Stimulated activated CD4-positive, alpha-beta T cell treated with anti-CD3 and anti-CD28 coated beads, Interleukin-15, amount 100 ng/mL, for 1 hour (primary cell): ENCODE measurements at places on chromosomes 13 and 19.

GRCh38 chr13:27965343-27965739 lies 3.8 kb downstream of the CDX2 start:
- no peak for DNase-seq

- no peak for DNase-seq
Observed at GRCh38 chr19:28472843-28473242, 740.1 kb downstream of the UQCRFS1 start.

- no peak for DNase-seq
Observed at GRCh38 chr13:93797463-93797862, 570.9 kb downstream of the GPC6 start.

DNA sequence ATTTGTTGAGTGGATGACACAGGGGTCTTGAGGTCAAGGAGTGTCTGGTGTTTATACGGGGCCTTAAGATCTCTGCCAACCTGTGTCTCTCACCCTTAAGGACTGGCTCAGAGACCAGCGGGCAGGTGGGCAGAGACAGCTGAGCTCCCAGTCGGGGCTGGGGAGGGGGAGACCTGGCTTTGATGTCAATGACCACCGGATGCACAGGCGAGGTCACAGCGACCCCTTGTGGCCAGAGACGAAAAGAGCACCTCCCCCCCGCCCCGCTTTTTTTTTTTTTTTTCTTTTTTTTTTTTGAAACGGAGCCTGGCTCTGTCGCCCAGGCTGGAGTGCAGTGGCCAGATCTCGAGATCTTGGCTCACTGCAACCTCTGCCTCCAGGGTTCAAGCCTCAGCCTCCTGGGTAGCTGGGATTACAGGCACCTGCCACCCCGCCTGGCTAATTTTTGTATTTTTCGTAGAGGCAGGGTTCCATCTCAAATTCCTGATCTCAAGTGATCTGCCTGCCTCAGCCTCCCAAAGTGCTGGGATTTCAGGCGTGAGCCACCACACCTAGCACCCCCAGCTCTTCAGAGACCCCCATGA lies 12.1 kb upstream of the KLK14 start:
- peak; percentile 18 for DNase-seq

- DNase-seq: no peak
Observed at GRCh38 chr19:23969630-23970029, 54.9 kb downstream of the ZNF726 start.

GRCh38 chr19:55485439-55486011 lies 537 bp downstream of the NAT14 start:
- no peak for DNase-seq

DNA sequence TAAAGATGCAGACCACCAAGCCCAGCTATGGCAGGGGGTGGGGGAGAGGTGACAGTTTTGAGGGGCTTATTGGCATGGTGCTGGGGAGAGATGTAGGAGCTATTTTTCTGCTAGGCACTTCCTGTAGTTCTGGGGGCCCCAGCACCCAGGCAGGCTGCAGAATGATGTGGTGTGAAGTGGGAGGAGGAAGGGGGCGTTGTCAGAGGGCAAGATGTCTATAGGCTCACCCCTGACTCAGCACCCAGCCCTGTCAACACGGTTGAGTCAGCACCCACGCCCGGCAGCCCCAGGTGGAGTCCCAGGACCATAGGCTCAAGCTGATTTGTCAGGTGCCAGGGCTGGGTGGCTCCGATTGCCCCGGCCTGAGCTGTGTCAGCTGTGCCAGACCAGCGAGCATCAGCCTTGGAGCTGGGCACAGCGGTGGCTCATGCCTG lies 5.8 kb downstream of the KLF2 start:
- DNase-seq: peak; percentile 84

DNA sequence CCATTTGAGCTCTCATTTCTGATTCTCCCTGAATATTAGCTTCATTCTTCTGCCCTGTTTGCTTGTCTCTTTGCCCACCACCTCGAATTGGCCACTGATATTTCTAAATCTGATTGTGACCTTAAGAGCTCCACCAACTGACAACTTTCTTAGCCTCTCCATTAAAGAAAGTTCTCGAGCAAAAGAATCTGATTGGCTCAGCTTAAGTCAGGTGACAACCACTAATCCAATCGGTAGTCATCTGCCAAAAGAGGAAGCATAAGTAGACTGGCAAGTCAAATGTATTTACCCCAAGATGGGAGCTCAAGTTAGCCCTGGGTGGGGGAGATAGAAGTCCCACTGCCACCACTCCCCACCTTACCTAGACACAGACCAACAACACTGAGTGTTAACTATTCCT lies 41.5 kb downstream of the NOTCH3 start:
- DNase-seq: no peak

GRCh38 chr13:61084988-61085387 lies 330.7 kb downstream of the PCDH20 start:
- DNase-seq: no peak

DNA sequence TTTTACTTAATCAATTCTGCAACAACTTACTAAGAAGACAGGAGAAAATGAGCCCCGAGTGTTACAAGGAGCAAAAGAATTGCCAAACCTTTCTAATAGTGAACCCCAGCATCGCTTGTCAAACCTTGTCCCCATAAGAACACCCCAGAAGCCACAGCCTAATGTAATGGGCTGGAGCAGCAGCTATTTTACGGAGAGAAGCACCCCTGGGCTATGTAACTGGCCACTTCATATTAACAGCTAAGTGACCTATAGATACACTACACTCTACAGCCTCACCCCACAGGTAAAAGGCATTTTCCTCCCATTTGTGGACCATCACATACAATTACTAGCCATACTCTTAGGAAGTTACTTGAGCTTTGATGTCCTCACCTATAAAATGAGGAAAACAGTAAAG lies 27.3 kb upstream of the CPB2 start:
- no peak for DNase-seq

DNA sequence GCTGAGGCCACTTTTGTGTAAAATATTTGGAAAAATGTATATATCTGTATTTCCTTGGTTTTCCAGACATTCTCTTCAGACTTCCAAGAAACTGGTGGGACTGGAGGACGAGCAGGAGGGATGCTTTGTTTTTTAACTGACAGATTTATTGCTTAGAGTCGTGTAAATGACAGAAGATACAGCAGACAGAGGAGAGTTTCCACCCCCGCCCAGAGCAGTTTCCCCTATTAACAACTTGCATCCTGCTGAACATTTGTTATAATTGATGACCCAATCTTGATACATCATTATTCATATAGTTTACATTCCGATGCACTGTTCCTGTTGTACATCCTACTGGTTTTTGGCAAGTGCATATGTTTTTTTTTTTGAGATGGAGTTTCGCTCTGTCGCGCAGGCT lies 7.1 kb upstream of the DOCK6 start:
- DNase-seq: no peak

DNA sequence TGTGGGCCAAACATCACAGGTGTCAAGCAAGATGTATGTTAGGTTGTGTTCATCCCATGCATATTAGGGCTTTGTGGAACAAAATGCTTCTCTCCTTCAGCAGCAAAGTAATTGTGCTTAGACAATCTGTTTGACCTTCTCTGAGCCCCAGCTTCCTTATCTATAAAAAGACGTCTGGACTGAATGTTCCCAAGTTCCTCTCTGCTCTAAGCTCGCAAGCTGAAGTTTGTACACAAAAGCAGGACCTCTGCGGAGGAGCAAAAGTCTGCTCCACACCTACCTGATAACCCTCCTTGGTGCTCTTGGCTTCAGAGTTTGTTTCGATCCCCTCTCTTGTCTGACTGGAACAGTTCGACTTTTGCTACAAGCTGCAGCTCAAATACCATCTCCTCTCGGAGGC lies 95.7 kb upstream of the UBL3 start:
- DNase-seq: no peak

DNA sequence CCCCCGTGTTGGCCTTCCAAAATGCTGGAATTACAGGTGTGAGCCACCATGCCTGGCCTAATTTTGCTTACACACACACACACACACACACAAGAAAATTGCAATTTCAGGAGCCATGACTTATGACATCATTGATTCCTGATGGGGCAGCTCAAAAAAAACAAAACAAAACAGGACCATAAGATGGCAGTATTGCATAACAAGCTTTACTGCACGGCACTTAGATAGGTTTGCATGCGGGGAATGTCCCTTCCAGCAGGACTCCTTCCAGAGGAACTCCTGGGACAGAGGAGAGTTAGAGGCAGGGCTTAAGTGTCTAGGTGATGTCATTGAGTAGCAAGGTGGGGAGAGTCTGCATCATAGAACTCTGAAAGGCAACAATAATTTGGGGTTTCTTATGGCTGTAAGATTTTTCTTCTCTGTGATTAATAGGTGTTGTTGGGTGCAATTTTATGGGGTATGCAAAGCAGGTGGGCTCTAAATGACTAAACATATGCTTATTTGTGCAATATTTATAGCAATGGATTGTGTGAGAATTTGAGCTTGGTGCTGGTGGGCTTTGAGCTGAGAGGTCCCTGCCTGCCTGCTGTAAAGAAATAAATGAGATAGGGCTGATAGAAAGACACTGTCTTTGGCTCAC lies 9.0 kb upstream of the ACSBG2 start:
- DNase-seq: no peak

DNA sequence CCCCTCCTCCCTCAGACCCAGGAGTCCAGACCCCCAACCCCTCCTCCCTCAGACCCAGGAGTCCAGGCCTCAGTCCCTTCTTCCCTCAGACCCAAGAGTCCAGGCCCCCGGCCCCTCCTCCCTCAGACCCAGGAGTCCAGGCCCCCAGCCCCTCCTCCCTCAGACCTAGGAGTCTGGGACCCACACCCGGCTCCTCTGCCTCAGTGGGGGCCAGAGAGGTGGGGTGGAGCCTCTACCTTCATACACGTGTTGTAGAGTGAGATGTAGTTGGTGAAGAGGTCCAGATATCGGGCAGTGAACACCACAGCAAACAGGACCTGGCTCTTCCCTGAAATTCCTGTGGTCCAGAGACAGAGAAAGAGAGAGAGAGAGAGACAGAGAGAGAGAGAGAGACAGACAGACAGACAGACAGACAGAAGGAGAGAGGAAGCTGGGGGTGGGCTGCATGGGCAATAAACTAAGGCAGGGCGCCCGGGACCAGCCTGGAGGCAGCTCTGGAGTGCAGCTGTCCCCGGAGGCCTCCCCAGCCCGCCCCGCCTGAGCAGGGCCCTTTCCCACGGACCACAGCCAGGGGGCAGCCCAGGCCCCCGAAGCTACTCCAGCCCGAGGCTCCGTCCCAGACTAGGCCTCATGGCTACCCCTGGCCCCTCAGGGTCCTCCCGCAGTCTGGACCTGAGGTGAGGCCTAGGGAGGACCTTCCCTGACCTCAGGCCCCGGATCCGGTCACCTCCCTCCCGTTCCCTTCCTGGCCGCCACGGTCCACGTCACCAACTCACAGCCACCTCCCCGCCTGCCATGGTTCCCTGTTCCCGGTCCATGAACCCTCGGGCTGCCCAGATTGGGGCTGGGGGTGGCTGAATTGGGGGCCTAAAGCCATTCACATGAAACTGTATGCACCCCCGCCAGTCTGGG lies 907 bp downstream of the KDELR1 start:
- DNase-seq: peak; percentile 38

DNA sequence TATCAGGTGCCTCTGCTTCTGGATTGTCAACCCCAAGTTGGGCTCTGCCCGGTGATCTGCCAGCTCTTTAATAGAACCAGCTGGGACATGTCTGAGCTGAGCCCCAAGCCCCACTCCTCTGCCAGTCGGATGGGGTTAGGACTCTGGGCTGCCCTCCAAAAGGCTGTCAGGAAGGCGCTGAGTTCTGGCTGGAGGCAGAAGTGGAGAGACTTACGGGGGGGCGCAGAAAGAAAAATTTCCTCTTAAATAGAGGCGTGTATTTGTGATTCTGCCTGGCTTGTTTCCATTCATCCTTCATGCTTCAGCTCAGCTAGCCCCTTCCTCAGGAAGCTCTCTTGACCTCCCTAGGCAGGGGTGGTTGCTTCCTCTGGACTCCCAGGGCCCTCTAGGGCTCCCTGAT lies 985 bp upstream of the KCNK6 start:
- DNase-seq: no peak

DNA sequence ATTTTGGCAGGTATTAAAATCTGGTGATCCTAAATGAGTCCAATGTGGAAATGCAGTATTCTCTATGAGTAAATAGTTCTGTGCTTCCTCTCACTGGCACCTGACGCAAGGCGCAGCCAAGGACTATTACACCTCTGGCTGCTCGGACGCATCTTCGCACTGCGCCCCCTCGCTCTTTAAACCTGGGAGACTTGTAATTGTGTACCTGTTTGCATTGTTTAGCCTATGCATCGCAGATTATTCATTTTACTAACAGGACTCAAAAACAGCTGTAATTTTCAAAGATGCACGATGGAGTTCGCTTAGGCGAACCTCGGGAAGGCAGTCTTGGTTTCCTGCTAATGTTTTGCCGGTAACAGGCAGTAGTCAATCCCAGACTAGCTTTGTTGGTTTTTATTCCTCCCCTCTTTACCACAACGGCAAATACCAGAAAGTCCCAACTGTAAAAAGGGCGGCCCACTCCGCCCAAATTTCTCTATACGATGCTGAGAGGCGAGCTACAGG lies 113.2 kb downstream of the KCNRG start:
- no peak for DNase-seq

GRCh38 chr13:35857769-35858168 lies 273.4 kb downstream of the DCLK1 start:
- no peak for DNase-seq

- DNase-seq: no peak
Observed at GRCh38 chr19:36420961-36421748, 2.7 kb upstream of the ZFP82 start.

DNA sequence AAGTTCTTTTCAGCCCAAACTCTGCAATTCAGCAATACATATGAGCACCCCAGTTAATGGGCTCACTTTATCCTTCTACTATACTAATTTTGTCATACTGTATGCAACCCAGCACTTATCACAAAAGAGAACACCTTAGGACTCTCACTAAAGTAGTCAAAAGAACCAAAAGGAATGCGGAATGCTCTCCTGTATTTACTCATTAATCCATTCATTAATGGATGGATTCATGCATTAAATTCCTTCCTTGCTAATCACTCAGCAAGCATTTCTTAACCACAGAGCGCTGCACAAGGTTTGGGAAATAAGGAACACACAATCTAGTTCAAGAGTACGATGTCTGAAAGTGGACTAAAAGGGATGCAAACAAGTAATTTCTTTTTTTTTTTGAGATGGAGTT lies 12.8 kb upstream of the DOCK9 start:
- no peak for DNase-seq

DNA sequence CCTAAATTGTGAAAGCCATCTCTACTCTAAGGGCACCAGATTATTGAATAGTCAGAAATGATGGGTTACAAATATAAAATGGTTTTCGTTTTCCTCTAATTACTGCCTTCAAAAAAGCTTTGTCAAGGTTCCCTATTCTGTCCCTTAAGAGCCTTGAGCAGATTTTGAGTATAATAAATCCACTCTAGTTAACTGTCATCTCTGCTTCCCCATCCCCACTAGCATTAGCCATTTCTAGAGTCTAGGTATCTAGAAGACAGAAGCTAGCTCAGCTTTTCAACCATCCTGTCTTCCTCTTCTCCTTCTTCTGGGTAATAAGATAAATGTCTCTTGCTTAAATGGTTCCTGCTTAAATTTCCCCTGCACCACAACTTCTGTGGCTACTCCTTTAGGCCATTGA lies 290.4 kb downstream of the DACH1 start:
- DNase-seq: no peak

- DNase-seq: no peak
Observed at GRCh38 chr13:24012648-24013047, 115.3 kb upstream of the C1QTNF9B start.

- DNase-seq: no peak
Observed at GRCh38 chr13:44800626-44801025, 188.6 kb downstream of the NUFIP1 start.
